ENCODE measurements at places on chromosomes 11 and 22.
A peak's percentile ranks its signal among the peaks of the same experiment; 100 is the strongest.

DNA sequence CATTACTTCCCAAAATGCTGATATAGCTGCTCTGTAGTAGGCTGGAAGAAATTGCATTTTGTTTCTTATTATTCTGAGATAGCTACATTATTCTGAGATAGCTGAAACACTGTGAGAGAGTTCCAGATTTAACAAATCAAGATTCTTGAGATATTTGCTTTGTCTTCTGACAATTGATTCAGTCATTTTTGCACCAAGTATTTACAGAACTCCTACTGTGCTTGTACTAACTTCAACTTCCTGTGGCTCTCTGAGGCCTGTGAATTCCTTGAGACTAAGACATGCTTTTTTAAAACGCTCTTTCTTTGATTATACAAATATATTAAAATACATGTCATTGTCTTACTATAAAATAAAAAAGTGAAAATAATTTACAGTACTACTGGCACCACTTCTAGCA, 52.7 kb downstream of the USP47 start:
- no peak for DNase-seq

DNA sequence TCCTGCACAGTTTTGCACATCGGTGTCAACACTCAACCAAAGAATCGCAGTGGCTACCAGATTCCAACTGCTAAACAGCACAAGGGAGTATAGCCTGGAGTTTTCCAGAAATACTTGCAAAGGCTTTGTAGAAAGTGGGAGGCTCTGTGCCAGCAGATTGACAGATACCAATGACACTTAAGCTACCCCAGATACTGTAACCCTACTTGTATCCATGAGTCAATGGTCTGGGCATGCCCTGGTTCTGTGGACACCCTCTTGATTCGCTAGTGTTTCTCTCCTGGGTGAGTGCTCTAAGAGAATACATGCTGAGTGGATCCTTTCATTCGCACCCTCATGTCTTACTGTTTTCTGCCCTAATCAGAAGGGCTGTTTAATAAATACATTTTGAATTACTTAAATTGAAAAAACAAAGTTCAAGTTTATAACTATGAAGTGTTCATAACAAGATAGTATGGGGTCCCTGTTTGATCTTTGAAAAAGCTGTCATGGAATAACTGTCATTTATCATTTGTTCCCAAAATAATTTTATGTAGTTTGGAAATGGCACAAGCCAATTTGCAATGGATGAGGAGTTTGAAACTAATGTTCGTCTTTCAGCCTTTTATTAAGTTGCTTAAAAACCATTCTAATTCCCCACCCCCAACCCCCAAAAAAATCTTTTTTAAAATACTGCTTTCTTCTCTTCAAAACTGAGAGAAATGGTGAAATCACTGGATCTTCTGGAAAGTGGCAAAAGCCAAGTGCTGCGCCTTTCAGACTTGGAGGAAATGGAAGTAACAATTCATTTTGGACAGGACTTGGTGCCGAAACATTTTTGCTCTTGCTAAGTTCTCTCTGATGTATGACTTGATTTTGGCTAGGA, 600.5 kb upstream of the TENM4 start:
- DNase-seq = no peak

DNA sequence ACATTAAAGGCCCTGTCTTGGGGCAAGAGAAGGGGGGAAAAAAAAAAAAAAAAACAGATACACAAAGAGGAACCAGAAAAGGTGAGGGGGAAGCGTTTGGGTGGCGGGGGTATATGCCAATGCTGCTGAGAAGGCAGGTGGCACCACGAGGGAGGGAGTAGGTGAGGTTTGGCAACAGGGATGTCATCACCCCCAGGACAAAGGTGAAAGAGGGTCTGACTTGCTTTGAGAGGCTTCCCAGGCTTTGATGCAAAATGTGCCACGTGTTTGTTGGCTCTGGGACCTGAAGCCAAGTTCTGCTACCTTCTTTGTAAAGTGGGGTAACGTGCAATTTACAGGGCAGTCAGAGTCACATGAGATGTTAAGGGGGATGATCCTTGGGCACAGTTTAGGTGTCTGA, 4.1 kb downstream of the YPEL1 start:
- DNase-seq = no peak

DNA sequence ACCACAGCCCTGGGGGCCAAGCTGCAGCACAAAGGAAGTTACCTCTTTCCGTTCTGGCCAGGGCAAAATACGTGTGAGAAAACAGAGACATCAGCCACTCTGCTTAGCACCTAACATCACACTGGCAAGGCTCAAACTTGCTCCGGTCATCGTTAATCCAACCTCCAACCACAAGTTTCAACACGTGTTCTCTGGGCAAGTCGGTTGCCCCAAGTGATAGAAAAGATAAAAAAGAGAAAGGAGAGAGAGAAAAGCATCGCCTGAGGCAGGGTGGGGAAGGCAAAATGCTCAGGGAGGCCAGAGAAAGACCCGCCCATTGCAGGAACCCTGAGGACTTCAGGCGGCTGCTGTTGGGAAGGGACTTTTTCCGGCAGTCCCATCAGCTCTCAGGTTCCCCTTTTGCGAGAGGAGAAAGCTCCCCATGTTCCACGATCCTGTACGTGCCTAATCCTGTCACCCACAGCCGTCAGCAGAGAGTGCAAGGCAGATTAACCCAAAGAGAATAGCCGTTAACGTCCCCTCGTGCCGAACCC, 18.5 kb upstream of the B4GALNT4 start:
- DNase-seq = no peak

GRCh38 chr11:34978236-34979191, 62.1 kb downstream of the PDHX start:
- DNase-seq = no peak

DNA sequence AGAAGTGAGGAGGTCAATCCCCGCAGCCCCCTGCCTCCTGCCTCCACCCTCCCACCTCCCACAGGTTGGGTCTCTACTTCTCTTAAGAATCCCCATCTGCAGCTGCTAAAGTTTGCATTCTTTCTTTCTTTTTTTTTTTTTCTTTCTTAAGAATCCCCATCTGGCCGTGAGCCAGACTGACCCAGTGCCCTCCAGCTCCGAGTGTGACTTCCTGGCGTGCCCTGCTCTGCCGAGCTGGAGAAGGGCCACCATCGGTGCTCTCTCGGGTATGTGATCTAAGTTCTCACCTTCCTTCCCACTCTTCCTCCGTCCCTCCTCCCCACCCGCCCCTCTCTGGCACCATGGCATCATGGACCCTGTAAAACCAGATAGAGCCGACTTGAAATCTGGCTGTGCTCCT, 66.7 kb upstream of the LMO1 start:
- DNase-seq = no peak

DNA sequence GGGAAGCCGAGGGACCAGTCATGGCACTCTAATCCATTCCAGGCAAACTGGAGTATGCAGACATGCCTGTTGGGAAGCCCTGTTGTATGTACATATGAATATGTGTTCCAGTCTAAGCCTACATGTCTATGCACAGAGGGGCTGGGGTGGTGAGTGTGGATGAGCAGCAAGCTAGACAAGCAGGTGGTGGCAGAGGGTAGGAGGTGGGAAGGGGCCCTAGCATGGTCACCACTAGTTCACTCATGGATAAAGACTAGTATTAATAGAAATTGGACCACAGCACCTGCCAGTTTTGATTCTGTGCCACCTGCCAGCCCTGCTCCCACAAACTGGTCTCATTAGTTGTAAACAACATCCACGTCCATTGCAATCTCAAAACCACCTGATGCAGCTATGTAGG, 1.5 kb downstream of the THRSP start:
- DNase-seq = no peak

GRCh38 chr11:123261345-123262106, 66.5 kb upstream of the CLMP start:
- peak; percentile 45 for DNase-seq

- no peak for DNase-seq
Measured at GRCh38 chr22:19174106-19175025, 4.2 kb downstream of the SLC25A1 start.

- DNase-seq = no peak
Measured at GRCh38 chr11:126163074-126163700, 48.3 kb downstream of the RPUSD4 start.

DNA sequence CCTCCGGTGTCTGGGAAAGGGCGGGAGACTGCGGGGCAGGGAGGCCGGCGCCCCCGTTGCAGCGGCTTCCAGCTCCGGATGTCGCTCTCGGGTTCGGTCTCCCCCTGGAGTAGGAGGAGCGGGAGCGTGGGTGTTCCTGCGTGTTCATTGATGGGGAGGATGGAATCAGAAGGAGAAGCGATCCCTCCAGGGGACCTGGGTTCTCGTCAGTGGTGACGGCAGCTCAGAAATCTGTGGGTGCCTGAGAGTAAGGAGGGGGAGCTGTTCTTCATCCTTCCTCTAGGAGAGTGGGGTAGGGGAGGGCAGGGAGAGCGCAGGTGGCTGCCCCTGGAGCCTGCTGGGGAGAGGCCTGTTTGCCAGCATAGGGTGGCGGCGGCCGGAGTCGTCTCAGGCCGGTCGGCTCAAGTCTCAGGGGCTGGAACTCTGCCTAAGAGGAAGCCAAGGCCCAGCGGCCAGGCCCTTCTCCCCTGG, 1.1 kb downstream of the UBASH3B start:
- no peak for DNase-seq

DNA sequence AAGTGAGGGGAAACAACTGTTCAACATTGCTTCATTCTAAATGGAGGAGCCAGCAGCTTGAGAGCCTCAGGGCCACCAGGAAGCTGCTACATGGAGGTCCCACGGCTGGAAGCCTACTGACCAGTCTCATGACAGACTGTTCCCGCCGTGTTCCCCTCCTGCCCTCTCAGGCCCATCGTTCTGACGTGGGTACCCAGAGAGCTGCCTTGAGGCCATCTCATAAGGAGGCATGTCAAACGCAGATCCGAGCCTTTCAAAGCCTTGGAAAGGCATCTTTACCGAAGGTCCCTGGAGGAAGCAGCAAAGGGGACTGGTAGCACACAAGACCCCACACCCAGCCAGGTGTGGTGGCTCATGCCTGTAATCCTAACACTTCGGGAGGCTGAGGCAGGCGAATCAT, 8.3 kb upstream of the ARHGEF17 start:
- DNase-seq = no peak

- DNase-seq = peak; percentile 95
Measured at GRCh38 chr11:58578635-58579191, at the start of gene ZFP91. ZFP91 (plus strand) TSS chr11:58579063; CDS start chr11:58579282, 219 bp downstream.

GRCh38 chr22:26937213-26937612, 279.8 kb downstream of the MIAT start:
- DNase-seq = no peak

DNA sequence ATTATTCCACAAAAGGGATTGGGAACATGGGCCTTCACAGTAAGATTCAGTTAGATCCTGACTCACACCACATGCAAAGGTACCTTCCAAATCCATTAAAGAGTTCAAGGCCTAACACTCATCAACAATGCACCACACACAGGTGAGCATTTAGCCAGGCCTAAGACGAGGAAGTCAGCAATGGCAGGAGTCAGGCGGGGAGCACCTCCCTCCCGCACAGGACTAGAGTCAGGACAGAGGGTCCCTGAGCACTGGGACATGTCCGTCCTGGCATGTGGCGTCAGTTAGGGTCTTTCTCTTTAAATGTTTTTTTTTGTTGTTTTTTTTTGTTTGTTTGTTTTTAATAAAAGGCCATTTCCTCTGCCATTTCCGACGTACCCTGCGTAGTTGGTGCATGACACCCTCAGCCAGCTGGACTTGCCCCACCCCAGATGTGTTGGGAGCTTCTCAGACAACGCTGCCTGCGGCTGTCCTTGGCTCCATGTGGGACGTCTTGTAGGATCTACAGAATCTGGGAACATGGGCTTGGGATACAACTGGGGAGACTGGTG, 1458.6 kb downstream of the BRD1 start:
- no peak for DNase-seq

DNA sequence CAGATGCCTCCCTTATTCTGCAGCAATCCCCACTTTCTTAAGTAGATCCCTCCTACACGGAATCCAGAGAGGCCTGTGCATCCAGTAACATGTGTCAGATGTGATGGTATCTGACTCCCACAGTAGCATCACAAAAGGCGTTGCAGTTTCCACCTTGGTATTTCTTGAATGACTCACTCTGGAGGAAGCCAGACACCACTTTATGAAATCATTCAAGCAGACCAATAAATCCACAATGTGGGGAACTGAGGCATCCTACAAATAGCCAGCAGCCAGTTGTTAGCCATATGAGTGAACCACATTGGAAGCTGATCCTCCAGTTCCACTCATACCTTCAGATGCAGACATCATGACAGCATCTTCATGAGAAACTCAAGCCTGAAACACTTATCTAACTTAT, 798.1 kb downstream of the OPCML start:
- DNase-seq = no peak

DNA sequence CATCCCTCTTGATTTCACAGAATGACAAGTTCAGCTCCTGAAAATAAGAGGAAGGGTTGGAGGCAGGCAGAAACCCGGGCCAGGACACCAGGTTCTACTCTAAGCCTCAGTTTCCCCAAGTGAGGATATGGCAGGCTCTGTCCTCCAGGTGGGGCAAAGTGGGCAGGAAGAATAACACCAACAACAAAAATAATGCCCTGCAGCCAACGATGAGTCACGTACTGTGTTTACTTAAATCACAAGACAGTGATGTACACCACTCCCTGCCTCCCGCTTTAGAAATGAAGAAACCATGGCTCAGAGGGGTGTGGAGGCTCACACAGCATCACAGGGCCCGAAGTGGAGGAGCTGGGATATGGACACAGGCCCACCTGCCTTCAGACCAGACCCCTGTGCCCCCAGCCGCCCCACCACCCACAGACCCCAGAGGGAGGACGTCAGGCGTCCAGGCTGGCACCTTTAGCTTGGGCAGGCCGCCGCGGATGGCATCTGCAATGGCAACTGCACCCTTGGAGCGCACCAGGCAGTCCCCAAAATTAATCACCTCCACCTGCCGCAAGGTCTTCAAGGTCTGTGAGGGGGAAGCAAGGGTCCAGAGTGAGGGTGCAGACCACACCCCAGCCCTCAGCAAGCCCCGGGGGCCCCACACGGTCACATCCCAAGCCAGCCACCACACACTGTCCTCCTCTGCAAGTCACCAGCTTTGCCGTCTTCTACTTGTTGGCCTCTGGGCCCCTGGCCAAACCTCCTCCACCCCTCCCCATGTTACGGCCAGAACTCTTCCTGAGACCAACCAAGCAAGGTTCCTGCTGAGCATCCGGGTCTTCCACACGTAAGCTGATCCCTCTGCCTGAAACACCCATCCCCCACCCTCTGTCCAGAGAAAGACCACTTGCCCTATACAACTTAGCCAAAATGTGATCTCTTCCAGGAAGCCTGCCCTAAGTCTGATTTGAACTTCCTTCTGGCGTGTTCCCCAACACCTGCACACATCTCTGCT, 15.8 kb upstream of the CHADL start:
- no peak for DNase-seq

GRCh38 chr22:50169774-50170341, 673 bp upstream of the PANX2 start:
- no peak for DNase-seq

GRCh38 chr22:44543362-44543761, 45.3 kb upstream of the RTL6 start:
- DNase-seq = no peak

GRCh38 chr11:63814383-63814736, 1.1 kb downstream of the SPINDOC start:
- DNase-seq = no peak

- DNase-seq = no peak
Measured at GRCh38 chr11:120601536-120601935, 90.0 kb downstream of the GRIK4 start.
